Psoas muscle (tissue), 8 donors: ENCODE measurements at places on chromosomes 12 and 14.

GRCh38 chr12:1834186-1834925 lies 14.0 kb downstream of the LRTM2 start:
- DNase-seq = no peak

GRCh38 chr12:968545-968944 lies 19.1 kb upstream of the RAD52 start:
- no peak for DNase-seq

DNA sequence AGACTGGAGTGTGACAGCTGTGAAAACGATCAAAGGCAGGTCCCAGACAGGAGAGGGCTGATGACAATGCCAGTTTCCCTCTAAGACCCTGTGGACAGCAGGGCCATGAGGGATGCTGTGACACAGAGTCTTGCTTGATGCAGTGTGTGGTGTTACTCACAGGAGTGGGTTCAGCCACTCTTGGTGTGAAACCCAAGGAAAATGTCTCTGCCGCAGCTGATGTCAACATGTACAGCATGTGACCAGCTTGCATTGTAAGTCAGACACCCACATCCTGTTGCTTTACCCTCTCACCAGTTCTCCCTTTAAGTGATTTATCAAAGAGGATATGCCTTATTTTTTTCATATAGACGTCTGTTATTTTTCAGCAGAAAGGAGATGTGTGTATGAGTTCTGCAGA lies 268.6 kb downstream of the BTG1 start:
- DNase-seq = no peak

DNA sequence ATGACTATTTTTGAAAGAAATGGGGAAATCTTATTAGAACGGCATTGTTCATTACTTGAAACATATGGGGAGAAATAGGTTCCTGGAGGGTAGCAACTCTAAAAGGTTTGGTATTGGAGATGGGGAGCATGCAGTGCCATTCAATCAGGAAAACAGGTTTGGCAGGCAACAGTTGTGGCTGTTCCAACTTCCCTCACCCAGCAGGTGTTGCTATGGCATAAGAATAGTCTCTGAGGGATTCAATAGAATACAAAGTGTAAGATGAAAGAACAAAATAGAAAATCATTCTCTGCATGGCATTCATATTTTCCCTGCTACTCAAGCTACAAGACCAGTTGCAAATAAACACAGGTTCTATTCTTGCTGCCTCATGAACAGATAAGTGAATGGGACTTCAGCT lies 393.3 kb upstream of the RPL10L start:
- no peak for DNase-seq

- no peak for DNase-seq
Observed at GRCh38 chr14:56687123-56687522, 107.5 kb downstream of the TMEM260 start.

DNA sequence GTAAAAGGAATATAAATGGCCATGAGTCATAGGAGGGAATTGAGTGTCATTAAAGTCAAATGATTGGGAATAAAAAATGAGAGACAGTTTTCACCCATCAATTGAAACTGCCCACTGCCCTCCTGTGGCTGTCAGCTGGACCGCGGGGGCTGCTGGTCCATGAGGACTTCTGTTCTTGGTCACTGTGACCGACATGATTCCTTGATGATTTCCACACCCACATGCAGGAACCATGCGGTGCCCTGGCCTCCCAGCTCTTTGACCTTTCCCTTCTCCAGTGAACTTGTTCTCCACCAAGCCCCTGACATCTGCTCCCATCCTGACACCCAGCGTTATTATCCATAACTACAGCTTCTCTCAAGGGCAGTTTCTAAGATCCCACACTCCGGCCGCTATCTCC lies 48.4 kb downstream of the C12orf75 start:
- no peak for DNase-seq

DNA sequence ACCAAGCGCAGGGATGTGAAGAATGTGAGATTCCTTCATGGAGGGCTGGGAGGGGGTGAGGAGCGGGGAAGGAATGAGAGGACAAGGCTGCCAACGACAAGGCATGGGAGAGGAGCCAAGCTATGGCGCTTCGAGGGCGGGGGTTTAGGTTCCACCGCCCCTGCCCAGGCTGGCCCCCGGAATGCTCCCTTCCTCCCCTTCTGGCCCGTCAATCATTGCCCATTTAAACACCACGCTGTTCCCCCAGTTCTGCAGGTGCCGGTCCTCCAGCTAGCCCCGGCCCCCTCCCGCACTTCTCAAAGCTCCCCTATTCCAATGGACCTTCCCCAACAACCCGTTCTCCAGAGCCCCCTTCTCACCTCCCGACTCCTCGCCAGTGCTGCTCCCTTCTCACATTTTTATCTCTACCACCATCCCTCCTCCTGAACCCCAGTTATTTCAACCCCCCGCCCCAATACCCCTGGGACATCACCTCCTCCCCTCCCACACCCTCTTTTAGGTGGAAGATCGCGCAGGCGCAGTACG lies 428 bp downstream of the RNF41 start:
- DNase-seq = peak; percentile 68

DNA sequence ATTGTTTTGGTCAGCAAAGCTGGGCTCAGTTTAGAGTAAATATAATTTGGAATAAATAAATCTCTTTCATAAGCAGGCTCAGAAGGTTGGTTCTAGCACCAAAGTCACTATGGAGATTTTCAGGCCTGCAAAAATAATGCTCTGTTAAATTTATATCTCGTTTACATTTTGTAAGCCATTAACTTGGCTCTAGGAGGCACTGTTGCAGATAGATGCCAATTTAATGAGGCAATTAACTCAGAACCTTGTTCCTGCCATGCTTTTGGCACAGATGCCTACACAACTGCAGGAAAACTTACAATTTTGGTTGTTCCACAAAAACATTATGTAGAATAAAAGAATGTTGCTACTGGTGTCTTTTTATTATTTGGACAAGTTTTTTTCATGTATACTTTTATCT lies 428.1 kb downstream of the FLRT2 start:
- no peak for DNase-seq

DNA sequence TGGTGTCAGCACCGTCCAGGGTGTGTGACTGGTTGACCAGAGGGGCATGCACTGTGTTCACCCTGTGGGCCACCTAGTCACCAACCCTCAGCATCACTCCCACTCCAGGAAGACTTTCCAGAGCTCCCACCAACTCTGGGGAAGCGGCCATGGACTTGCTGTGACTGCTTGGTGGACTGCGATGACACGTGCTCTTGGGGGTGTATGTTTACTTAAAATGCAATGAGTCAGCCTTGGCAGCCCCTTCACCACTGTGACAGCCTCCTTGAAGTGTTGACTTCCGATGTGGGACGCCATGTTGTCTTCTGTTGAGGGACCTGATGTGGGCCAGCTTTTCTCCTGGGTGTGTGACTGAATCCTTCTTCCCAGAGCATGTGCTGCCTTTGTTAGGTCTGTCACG lies 151.1 kb upstream of the RTL1 start:
- peak; percentile 3 for DNase-seq

DNA sequence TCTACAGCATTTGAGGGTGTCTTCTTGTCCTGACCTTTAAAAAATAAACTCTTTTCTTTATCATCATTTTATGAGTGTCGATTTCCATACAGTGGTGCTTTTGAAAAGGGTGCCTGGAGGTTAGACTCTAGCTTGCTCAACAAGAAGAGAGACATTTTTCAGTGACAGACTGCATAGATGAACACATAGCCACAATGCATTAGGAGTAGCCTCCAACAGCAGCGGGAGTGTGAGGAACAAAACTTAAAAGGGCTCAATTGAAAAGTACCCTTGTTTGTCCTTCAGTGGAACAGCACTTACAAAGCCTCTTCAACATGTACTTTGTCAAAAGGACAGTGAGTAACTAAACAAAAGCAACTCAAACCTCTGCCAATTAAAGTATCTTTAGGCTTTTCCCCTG lies 119.3 kb downstream of the SOX5 start:
- DNase-seq = no peak

DNA sequence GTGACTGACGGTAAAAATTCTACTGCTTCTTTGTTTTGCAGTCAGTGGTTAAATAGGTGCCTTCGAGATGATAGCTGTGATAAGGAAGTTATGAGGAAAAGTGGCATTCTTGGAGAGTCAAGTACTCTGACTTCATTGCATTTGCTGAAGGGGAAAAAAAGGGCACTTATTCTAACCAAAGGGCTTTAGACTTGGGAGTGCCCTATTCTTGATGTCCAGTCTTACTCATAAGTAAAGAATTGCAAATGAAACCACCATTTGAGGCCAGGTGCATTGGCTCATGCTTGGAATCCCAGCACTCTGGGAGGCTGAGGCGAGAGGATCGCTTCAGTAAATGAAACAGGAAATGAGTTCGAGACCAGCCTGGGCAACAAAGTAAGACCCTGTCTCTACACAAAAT lies 40.3 kb downstream of the BRAP start:
- DNase-seq = no peak

- no peak for DNase-seq
Observed at GRCh38 chr12:92600052-92600451, 102.7 kb upstream of the PLEKHG7 start.

GRCh38 chr14:49014476-49014875 lies 571.7 kb downstream of the RPS29 start:
- DNase-seq = no peak

- DNase-seq = no peak
Observed at GRCh38 chr12:93847517-93848474, 170.6 kb downstream of the CRADD start.
